ENCODE measurements at places on chromosomes 7 and 10. TPM values are rescaled to one million over a fixed set of nuclear protein-coding genes. Genes with fewer than 3 reads are reported as not detected.

The CALML3 gene
- not detected for total RNA-seq

- H3K27me3 ChIP-seq: no peaks in the 10 kb centered on the region
- H3K4me1 ChIP-seq: peaks cover 2% of the 10 kb centered on the region
- H3K4me3 ChIP-seq: no peak overlapping the region
- DNase-seq: no peak
- no peaks in the 10 kb centered on the region for H3K36me3 ChIP-seq
Measured at GRCh38 chr10:11104772-11105675, 87.4 kb downstream of the CELF2 start.

GRCh38 chr7:30926313-30926712 lies 14.7 kb downstream of the AQP1 start:
- no peaks in the 10 kb centered on the region for H3K27me3 ChIP-seq
- H3K27ac ChIP-seq: no peak overlapping the region
- DNase-seq: peak; percentile 3
- H3K4me1 ChIP-seq: peaks cover 2% of the 10 kb centered on the region
- no peaks in the 10 kb centered on the region for H3K36me3 ChIP-seq

The SLC16A12 gene
- 0.77 TPM for total RNA-seq

DNA sequence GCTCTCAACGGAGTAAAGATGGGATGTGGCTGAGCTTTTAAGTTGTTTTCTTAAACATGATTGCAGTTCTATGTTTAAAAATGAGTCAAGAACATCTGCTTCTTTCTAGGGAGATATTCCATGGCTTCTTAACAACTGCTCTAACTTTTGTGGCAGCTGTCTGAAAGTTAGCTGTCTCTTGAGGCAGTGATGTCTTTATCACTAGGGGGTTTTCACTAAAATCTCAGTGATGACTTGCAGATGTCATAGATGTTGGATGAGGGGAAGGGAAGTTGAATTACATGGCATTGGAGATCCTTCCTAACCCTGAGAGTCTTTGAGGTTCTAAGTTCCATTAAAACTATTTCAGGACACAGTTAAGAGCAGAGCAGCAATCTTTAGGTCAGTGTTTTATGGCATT lies 43.5 kb downstream of the PRKG1 start:
- H3K27me3 ChIP-seq: no peaks in the 10 kb centered on the region
- DNase-seq: no peak
- H3K27ac ChIP-seq: no peak overlapping the region
- no peaks in the 10 kb centered on the region for H3K36me3 ChIP-seq
- no peak overlapping the region for H3K4me3 ChIP-seq

GRCh38 chr7:106623853-106624252 lies 37.1 kb downstream of the CCDC71L start:
- H3K4me1 ChIP-seq: no peaks in the 10 kb centered on the region
- H3K27ac ChIP-seq: no peak overlapping the region
- no peaks in the 10 kb centered on the region for H3K36me3 ChIP-seq
- H3K27me3 ChIP-seq: no peaks in the 10 kb centered on the region

The ZKSCAN1 gene
- 30.8 TPM for total RNA-seq

The SEPTIN14 gene
- not detected for total RNA-seq

Data from ovary (tissue), 10 donors.